ENCODE measurements at places on chromosomes 3 and 15.

- no peak for DNase-seq
These were observed 34.9 kb downstream of the TSPAN3 start for GRCh38 chr15:77035999-77036471.

DNA sequence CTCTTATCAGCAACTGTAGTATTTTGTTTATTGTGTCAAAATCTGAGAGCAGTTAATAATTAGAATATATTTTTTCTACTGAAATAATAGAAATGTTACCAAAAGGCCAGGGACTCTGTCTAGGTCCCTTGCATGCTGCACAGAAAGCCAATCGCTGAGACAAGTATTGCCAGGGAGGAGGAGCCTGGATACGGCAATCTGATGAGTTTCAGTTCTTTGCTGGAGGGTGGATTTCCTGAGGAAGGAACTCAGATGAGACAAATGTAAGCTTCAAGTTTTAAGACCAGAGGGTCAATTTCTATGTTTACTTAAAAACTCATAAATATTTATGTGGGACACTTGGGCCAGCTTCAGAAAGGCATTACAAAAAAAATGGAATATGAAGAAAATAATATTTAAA, 252.2 kb downstream of the GABRG3 start:
- DNase-seq: no peak

DNA sequence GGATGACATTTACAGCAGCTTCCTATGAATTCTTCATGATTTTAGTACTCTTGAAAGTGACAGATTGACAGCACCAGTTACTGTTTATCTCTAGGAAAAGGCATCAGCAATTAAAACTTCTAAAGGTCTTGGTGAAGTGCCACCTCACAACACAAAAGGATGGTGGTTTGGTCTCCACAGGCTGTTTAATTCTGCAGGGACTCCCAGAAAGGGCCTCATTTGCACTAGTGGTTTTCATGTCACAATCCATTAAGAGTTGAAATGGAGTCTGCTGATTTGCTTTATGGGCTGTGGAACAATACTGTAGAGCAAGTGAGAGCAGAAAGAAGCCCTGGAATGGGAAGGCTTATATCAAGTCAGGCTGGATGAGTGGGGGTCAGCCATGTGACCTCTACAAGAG, 225.3 kb upstream of the KCNMB2 start:
- DNase-seq: no peak

DNA sequence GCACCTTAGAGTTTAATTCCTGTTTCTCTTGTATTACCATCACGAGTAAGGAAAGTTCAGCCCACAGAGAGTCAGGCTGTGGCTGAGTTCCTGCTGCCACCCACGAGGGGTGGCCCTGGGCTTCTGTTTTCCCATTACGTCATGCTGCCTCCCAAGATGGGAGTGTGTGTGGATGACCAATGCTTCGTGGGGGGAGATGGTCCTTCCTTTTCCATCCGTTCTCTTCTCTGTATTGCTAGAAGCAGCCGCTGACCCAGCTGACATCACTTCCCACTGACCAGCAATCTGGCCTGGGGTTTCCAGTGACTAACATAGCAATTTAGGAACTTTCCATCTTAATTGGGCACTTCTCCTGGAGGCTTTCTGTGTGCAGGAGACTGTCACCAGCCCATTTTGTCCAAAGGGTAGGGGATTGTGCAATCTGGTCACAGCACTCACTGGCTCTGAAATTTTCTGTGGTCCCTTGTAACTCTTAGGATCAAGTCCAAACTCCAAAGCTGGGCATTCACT, 9.3 kb downstream of the IRAK2 start:
- DNase-seq: no peak

- no peak for DNase-seq
These were observed 192.6 kb upstream of the POU1F1 start for GRCh38 chr3:87468938-87469337.

GRCh38 chr3:50674349-50675178, at the start of gene DOCK3:
DOCK3 (plus strand) TSS chr3:50674927; CDS start chr3:50675264, 337 bp downstream.
- DNase-seq: no peak

- DNase-seq: no peak
These were observed 396.5 kb downstream of the FHIT start for GRCh38 chr3:60854791-60855190.

GRCh38 chr3:138202945-138203701, 16.0 kb downstream of the ARMC8 start:
- no peak for DNase-seq

- DNase-seq: no peak
These were observed 67.2 kb downstream of the LRRK1 start for GRCh38 chr15:100986158-100986896.

GRCh38 chr3:51706788-51707731, at the start of gene GRM2:
GRM2 (plus strand) TSS chr3:51707068; CDS start chr3:51708984, 1,916 bp downstream.
- no peak for DNase-seq

GRCh38 chr3:141045849-141046248, 5.3 kb upstream of the SPSB4 start:
- no peak for DNase-seq

DNA sequence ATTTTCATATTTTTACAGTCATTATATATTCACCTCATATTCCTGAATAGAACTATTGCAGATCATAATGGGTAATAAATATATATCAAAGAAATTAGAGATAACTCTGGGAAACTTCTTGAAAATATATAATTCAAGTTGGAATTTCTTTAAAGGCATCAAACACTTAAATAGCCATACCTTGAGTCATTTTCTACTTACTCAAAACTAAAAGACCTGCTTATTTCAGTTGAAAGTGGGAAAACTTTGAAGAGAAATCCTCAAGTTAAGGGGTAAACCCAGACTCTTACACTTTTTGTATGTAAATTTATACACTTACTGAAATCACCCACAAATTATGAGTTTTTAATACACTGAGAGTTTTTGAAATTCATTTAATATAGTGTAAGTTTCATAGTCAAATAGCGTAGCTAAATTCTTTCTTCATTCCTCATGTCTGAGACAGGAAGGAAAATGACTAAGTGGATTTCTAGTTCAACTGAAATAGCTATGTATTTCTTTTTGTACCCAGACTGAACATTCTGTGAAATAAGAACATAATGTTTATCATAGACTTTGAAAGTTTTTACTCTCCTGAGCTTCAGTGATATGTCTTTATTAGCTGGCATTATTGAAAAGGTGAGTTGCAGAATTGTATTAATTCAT, 4.6 kb upstream of the ALCAM start:
- no peak for DNase-seq
